NCI-H510A (cell line): ENCODE measurements at places on chromosomes 6 and 20.
A peak's percentile ranks its signal among the peaks of the same experiment; 100 is the strongest.

- no peak for DNase-seq
Observed at GRCh38 chr6:95417856-95418255, 159.5 kb upstream of the MANEA start.

DNA sequence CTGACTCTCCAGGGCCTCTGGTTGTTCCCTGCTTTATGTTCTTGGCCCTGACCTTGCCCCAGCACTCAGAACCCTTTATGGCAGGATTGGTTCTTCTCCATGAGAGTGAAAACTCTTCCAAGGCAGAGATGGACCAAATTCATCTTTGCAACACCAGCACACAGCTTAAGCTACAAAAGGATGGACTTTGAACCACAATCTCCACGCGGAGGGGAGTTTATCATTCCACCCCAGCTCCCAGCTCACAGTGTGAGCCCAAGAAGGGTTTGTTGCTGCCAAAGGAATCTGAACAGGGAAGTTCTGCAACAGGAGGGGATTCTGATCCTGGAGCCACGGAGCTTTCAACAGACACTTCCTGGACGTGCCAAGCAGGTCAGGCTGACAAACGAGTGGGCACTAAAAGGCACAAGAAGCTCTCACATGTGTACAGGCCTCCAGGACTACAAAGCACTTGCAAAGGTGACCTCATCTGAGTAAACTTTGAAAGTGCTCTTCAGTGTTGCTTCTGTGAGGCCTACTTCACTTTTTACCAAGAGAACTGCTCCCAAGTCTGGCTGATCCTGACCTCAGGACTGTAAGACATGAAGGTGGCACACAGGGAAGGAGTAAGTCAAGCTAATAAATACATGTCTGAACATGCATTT lies 8.9 kb downstream of the FITM2 start:
- DNase-seq: peak; percentile 73

DNA sequence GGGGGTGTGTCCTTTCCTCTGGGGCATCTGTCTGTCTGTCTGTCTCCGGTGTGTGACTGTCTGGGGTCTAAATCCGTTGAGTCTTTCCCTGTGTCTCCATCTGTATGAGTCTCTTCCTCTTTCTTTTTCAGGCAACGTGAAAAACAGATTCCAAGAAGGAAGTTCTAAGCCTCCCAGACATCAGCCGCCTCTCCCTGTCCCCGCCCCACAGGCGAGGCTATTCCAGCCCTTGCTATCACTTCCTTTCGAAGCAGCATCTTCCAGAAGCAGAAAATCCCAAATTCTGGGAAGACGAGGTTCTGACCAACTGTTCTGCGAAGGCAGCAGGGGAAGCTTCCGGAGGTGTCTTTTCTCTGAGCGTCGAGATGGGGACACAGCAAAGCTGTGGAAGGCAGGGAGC lies 34.0 kb downstream of the PMEPA1 start:
- DNase-seq: no peak

DNA sequence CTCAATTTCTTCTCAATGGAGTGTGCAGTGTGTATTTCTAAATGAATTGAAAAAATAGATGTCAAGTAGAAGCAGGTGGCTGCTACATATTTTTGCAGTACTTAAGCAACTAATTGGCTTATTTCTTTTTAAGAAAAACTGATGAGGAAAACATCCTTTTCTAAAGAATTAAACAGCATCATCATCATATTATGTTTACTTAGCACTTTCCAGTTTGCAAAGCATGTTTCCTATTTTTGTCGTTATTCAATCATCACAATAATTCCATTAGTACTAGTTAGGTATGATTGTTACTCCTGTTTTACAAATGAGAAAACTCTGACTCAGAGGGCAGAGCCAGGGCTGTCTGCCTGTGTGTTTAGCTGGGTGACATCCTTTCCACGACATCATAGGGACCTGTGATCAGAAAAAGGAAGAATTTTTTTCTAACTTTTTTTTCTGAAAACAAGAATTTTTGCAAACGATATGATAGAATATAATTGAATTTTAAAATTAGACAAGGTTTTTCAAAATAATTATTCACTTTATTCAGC lies 22.7 kb upstream of the BMP6 start:
- DNase-seq: no peak

GRCh38 chr6:80357674-80358073 lies 251.2 kb downstream of the BCKDHB start:
- DNase-seq: no peak

- no peak for DNase-seq
Observed at GRCh38 chr20:62621251-62622110, 20.8 kb upstream of the SLCO4A1 start.

GRCh38 chr6:845566-845965 lies 152.6 kb upstream of the EXOC2 start:
- no peak for DNase-seq

DNA sequence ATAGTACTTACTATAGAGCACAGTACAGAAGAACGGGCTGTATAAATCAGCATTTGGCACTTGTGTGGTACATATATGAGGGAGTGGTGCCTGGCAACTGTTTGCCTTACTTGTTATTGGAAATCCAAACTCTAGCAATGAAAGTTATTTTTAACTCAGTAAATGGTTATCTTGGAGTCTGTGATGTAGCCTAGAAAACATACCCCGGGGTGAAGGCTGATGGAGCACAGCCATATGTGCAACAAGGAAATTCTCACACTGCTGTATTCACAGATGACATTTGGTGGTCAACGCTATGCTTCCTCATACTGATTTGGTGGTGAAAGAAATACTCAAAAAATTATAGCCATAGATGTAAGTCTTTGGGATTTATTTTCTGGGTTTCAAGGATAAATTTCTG lies 807.5 kb upstream of the FLRT3 start:
- no peak for DNase-seq

- DNase-seq: no peak
Observed at GRCh38 chr6:136072691-136073090, 177.4 kb downstream of the MTFR2 start.

DNA sequence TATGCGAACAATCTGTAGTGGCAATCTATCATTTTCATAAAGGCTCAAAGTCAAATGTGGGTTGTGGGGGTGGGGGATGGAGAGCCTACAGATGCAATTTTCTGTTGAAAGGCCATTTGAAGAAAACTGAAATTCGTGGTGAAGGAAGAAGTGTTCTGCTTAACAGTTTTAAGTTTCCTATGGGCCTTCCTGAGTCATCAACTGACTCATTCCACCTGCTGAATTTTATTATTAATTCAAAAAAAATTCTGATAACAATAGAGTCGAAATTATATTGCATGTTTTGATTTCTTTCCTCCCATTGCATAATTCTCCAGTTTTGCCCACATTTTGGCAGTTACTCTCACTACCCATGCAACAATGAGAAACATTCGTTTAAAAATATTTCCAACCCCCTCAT lies 622.3 kb upstream of the ARID1B start:
- no peak for DNase-seq

- no peak for DNase-seq
Observed at GRCh38 chr20:19769507-19769906, 11.4 kb downstream of the RIN2 start.

- DNase-seq: no peak
Observed at GRCh38 chr6:30154709-30155519, 6.1 kb downstream of the TRIM10 start.

GRCh38 chr6:167402195-167402686 lies 77.4 kb downstream of the TTLL2 start:
- DNase-seq: no peak

GRCh38 chr6:34143884-34144580 lies 1.9 kb downstream of the GRM4 start:
- peak; percentile 74 for DNase-seq

DNA sequence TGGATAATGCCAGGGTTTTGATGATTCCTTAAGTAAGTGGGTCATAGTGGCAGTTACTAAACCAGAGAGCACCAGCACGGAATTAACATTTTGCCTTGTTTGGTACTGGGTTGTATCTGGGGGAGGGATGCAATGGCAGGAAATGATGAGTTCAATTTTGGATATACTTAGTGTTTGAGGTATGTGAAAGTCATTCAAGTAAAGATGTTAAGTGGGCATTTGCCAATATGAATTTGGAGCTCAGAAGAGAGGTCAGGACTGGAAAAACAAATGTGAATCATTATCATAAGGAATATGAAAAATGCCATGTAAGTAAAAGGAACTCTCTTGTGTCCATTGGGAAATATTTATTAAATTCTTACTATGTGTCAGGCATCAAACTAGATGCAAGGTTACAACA lies 6.2 kb downstream of the PXT1 start:
- no peak for DNase-seq

GRCh38 chr6:54646069-54646950 lies 200.3 kb upstream of the FAM83B start:
- no peak for DNase-seq

DNA sequence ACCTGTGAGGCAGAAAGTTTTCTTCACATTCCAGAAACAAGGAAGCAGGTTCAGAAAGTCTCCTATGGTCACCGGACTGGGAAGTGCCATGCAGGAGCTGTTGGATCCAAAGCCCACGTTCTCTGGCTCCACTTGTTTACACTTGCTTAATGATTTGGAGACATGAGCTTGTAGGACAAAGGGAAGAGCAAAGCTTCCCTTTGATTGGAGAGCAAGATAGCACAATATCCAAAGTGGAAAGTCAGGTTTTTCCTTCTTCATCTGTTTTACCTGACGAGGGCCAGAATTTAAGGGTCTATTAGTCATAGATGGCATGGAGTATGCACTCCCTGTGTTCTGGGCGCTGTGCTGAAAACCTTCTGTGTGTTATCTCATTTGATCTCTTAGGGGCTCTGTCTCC lies 81.2 kb downstream of the PDE7B start:
- peak; percentile 29 for DNase-seq

- DNase-seq: peak; percentile 32
Observed at GRCh38 chr6:170424604-170425126, 118.1 kb downstream of the FAM120B start.

- no peak for DNase-seq
Observed at GRCh38 chr6:119426619-119427018, 77.1 kb upstream of the MAN1A1 start.

DNA sequence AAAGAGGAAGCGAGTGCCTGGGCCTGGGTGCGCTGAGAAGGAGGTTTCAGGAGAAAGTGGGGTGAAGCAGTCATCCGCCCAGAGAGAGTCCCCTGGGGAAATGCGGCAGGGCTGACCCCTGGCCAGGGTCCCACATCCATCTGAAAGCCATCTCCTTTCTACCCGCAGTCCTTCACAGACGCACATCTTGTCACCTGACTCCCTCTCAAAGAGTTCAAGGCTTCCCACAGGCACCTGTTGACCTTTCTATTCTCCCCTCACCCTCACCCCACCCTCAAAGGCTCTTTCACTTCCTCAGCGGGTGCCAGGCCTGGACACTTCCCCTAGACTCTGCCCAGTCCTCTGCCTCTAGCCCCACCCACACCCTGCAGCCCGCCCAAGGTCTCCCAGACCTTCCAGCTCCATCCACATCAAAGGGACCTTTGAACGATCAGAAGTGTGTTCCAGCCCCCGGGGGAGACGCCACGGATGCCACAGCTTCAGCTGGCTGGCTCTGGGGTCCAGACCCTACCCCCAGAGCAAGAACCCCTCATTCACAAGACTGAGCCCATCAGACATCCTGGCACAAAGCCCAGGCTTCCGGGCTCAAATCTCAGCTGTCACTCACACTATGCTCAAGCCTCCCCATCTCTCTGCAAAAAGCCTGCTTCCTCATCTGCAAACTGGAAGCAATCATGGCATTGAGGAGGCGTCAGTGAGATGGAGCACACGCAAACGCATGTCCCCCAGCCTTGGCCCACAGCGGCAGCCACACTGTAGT lies 2.1 kb downstream of the CTSZ start:
- DNase-seq: no peak

GRCh38 chr6:164996838-164997237 lies 312.6 kb downstream of the C6orf118 start:
- no peak for DNase-seq

GRCh38 chr20:50321797-50322480 lies 131.3 kb downstream of the CEBPB start:
- DNase-seq: no peak

- no peak for DNase-seq
Observed at GRCh38 chr20:49768204-49769047, 44.2 kb upstream of the SLC9A8 start.

GRCh38 chr6:97885325-97885724 lies 602.3 kb upstream of the MMS22L start:
- no peak for DNase-seq

- no peak for DNase-seq
Observed at GRCh38 chr20:57837208-57838035, 127.6 kb upstream of the PMEPA1 start.

DNA sequence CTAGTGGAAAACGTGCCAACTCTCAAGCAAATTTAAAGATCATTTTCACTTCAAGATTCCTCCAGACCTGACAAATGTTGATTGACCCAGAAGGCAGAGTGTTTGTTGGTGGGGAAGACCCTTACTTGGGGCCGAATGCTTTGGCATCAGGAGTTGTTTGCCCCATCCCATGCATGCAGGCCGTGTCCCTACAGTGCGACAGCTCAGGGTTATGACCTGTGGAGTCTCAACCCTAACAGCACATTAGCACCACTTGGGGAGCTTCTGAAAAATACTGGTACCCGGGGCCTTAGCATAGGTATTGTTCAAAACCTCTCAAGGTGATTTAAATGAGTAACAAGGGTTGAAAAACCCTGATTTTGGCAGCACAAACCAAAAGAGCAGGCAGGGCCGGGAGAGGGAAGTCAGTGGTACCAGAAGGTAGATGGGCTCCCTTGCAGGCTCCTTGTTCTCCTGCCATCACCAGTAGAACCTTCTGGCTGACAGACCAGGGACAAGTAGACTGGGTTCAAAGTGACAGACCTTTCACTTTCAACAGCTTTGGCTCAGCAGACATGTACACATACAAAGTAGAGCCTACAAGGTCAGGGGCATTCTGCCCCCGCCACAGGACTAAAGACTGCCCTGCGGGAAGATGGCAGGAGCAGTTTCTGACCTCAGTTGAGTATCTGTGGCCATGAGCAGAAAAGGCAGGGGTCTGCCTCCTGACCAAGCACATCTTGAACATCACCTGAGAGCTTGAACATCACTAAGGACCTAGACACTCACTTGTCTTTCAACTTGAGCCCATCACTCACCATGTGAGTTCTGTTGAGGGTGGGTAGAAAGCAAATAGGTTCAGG lies 39.6 kb downstream of the PLCG1 start:
- DNase-seq: no peak

DNA sequence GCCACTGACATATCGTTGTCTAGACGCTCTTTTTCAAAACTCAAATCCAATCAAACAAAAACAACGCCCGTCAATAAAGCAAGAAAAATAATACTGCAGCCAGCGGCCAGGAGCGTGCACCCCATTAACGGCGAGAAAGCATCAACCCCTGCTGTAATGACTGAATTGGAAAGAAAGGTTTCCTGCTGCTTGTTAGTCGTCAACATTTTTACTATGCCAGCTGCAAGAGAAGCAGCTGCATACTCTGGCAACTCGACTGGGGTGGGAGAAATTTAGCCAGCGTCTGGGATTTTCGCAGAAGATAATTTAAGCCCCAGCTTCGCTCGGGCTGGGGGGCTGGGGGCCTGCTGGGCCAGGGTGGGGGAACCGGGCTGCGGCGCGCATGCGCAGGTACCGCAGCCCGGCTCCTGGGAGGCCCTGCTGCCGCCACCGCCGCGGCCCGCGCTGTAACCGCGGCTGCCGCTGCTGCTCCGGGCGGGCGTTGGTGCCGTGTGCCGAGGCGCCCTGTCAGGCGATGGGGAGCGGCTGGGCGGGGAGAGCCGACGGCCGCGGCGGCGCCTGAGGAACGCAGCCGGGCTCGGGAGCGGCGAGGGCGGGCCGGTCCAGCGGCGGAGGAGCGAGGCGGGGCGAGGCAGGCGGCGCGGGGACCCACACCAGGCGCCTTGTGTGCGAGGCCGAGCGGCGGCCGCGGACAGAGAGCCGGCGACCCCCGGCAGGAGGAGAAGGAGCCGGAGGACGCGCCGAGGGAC lies 732 bp upstream of the STXBP5 start:
- DNase-seq: peak; percentile 31
